ENCODE measurements at places on chromosomes 12 and 14.

DNA sequence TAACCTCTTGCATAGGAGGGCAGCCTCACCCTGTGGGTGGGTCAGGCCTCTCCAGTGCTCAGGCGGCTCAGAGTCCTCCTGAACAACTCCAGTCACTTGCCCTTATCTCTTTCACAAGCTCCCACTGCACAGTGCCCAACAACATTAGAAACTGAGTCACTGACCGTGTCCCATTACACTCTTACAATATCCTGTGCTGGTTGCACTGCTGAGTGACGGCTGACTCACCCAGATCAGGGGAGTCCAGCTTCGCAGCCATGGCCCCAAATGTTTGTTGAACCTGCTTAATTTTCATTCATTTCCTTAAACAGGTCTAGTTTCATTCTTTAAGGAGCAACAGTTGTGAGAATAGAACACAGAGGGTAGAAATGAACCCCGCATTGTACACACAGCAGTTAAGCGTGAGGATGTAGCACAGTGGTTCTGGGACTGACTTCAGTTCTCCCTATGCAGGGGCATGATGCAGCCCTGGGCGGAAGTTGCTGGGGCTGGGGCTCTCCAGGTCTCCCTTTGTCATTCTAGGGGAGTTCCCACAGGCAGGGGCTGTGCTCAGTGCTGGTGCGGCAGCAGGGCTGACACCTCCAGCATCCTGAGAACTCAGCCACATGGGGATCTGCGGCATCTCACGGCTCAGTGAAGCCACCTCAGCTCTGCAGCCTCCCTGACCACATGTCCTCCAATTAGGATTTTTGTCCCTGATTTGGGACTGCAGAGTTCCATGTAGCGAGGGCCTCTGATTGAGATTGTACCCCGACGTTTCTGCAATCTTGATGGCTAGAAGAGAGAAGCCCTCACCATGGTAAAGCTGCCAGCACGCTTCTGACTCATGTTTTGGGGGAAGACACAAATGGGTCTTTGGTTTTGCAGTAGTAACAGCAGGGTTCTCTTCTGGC, 16.1 kb downstream of the GPR68 start:
- DNase-seq, result no peak

- DNase-seq, result no peak
Measured at GRCh38 chr12:123726244-123726643, 14.1 kb downstream of the ATP6V0A2 start.

GRCh38 chr14:40841886-40842285, 764.8 kb upstream of the LRFN5 start:
- DNase-seq, result no peak

GRCh38 chr12:106025129-106025528, 113.6 kb downstream of the NUAK1 start:
- DNase-seq, result no peak

DNA sequence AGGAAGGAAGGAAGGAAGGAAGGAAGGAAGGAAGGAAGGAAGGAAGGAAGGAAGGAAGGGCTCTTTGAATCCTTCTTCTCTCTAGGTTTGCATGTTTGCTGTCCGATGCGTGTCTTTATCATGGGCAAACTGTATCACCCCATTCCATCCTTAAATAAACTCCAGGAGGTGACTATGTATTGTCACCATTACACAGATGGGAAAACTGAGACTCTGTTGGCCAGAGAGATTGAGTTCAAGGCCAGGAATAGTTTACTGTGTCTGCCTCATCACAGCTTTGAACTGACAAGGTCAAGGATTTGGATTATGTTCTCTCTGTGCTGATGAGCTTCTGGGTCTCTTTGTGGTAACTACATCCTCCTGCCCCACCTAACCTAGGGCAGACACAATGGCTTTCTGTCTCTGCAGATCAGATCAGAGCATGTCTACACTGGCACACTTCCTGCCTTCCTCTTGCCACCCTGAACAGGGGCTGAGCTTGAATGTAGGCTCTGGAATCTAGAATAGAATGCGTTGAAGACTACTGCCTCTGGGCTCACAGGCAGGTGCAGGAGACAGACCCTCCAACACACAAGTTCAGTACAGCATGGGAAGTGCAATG, 78.9 kb upstream of the MAP1LC3B2 start:
- DNase-seq, result no peak

DNA sequence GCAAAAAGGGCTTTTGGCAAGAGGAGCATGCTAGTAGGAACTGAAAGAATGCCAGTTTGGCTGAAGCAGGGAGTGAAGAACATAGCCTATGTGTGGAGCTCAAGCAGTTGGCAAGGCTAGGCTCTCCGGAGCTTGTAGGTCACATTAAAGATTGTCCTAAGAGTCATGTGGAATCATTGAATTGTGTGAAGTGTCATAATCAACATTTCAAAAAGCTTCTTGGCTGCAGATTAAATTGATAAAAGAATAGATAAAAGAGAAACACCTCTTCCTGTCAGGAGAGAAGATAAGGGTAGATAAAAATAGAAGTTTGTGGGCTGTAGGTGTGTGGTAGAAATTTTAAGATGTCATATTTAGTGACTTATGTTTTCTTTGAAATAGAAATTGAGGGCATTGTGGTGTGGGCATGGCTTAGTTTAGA, 36.1 kb downstream of the CPSF6 start:
- DNase-seq, result no peak
